ENCODE measurements at places on chromosomes 5 and 9.
A peak's percentile ranks its signal among the peaks of the same experiment; 100 is the strongest.

- no peak for DNase-seq
These were observed 189.1 kb upstream of the ANKRD55 start for GRCh38 chr5:56422076-56422762.

- DNase-seq: no peak
These were observed 153.2 kb upstream of the MAST4 start for GRCh38 chr5:66442951-66443445.

GRCh38 chr9:123997665-123998277, 13.8 kb upstream of the LHX2 start:
- DNase-seq: no peak

- DNase-seq: no peak
These were observed 116.5 kb downstream of the PIK3R1 start for GRCh38 chr5:68332080-68332451.

GRCh38 chr5:126852091-126852571, 75.2 kb downstream of the LMNB1 start:
- DNase-seq: no peak

DNA sequence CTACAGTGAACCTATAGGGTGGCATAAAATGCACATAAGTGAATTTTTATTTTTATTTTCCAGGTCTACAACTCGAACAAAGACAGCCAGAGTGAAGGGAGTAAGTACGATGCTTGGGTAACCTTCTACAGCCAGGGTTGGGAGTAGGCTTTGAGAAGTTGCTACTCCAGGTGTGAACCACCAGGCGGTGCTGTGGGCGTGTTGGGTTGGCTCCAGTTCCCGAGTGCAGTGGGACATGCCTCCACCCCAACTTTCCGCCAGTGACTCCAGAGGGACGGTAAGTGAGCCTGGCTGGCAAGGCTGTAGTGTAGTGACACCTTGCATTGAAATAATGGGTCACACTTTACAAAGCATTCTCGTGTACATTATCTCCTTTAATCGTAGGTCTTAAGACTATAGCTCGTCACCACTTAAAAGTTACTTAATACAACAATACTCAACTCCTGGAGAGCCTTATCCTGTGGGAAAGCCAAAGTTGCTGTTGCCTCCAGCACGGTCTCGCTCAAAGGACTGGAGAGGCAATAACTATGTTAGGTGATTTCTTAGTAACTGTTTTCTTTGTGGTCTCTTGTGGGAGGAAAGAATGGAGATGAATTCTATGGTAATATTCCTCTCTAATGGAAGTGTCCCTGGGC, 244.0 kb downstream of the ARHGAP26 start:
- no peak for DNase-seq

DNA sequence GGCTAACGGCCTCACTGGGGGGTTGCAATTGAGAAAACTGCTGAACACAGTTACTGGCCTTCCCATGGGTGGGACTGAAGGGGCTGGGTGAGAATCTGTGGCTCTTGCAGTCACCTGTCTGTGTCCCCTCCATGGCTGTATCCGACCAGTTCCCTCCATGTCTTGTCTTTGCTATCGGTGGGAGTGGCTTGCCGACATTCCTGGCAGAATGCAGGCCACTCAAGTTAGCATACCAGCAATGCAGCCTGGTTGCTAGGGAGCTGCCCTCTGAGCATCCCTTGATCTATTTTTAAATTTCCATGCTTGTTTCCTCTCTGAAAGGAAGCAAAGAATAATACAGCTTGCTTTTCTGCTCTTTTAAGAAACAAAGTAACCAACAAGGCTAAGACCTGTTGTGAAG, 1509.7 kb upstream of the WWC1 start:
- DNase-seq: no peak

DNA sequence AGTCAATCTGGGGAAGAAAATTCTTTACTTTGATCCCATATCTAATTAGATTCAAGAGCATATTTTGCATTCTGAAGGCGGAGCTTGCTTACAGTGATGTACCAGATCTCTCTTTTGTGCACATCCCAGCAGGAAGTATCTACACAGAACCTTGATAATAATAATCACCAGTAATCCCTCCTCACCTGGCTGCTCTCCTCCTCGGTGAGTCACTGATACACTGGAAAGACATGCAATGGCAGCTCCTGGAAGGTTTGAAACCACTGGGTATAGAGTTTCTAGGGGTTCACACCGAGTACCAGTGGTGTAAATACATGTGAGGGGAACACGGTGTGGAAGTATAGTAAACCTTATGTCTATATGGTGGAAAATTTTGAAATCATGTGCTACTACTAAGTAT, 205.5 kb upstream of the TARS1 start:
- DNase-seq: no peak

DNA sequence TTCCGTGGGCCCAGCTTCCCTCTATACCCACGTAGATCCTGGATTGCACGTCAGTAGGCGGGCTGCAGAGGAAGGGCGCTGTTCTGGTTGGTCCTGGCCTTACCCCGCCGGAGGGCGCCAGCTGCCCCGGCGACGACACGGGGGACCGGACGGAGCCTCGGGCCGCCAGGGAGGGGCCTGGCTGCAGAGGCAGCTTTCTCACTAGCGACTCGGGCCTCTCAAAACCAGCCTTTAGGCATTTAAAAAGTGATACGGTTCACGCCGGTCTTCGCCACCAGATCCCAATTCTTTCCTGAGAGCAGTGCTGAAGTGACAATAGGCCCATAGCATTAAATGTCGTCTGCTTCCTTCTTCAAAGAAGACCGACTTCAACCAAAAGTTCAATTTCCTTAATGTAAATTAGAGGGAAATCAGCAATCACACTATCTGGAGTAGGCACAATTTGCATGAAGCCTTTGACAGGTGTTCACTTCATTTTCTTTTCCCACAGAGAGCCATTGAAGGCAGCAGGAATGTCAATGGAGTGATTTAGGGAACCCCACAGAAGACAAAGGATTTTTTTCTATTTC, 17.6 kb upstream of the UBE2D2 start:
- no peak for DNase-seq

- no peak for DNase-seq
These were observed 137.3 kb downstream of the SEC61B start for GRCh38 chr9:99359336-99359735.

DNA sequence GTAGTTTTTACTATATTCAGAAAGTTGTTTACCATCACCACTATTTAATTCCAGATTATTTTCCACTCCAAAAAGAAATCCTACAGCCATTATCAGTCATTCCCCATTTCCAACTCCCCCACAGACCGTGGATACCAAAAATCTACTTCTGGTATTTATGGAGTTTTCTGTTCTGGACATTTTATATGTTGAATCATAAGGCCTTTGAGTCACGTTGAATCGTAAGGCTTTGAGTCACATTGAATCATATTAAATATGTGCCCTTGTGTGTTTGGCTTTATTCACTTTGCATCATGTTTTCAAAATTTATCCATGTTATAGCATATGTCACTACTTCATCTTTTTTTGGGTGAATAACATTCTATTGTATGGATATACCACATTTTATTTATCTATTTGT, 454.1 kb upstream of the NUDT12 start:
- no peak for DNase-seq

DNA sequence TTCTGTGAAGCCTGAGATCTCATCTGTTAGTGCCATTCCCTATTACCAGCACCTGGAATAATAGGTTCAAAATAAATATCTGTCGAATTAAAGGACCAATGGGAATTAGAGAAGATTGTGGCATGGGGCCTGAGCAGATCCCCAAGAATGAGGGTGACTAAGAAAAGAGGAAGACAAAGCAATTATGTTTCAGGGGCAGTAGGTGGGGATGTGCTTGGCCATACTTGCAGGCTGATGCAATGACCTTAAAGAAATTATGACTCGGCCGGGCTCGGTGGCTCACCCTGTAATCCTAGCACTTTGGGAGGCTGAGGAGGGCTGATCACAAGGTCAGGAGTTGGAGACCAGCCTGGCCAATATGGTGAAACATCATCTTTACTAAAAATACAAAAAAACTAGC, 562.8 kb downstream of the PTPRD start:
- DNase-seq: no peak

GRCh38 chr9:107172979-107173347, 110.1 kb upstream of the RAD23B start:
- no peak for DNase-seq

- no peak for DNase-seq
These were observed 7.9 kb upstream of the KCNMB1 start for GRCh38 chr5:170397059-170397458.

DNA sequence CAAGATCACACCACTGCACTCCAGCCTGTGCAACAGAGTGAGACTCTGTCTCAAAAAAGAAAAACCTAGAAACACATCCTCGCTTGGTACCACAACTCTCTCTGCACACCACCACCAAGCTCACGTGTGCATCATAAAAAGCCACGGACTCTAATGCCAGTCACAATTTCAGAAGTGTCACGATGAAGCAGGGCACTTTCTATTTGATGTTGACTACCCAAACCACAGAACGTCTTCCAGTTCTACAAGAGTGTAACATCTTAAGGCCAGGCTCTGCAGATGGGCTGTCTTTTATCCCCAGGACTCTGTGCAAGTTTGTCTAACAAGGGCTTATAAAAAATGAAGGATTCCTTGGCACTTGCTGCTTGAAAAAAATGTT, 22.9 kb downstream of the GFPT2 start:
- DNase-seq: no peak

GRCh38 chr5:73482383-73483136, 15.7 kb upstream of the BTF3 start:
- no peak for DNase-seq

DNA sequence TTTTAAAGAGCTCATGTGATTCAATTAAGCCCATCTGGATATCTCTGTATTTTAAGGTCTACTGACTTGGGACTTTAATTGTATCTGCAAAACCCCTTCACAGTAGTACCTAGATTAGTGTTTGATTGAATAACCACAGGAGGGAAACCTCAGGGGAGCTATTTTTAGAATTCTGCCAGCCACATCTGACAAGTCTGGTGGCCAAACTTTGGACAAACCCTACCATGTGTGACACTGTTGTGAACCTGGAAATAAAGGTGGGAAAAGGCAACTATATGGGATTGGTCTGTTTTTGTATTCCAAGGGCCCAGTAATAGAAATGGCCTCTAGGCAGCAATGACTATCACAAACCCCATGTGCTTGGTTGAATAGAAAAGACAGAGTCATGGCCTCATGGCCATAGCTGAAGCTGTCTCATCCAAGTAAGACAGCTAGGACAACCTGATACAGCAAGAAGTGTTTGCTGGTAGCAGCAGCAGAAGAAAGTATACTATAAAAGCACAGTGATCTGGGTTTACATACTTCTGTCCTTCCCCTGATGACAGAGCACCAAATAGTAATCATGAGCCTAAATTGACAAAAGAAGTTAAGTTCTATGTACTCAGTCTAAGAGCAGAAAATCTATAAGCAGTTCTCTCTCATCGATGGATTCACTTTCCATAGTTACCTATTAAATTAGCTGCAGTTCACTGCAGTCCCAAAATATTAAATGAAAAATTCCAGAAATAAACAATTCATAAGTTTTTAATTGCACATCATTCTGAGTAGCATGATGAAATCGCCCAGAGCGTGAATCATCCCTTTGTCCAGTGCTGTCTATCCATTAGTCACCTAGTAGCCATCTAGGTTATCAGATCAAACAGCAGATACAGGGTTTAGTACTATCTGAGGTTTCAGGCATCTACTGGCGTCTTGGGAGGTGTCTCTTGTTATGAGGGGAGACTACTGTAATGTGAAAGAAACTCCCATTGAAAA, 189.8 kb downstream of the ARHGAP26 start:
- DNase-seq: no peak

- no peak for DNase-seq
These were observed 155.7 kb downstream of the GLIS3 start for GRCh38 chr9:4143936-4144717.

- DNase-seq: no peak
These were observed 38.9 kb upstream of the FAM174A start for GRCh38 chr5:100496296-100496695.

GRCh38 chr5:151742870-151743294, 15.5 kb downstream of the ATOX1 start:
- peak; percentile 39 for DNase-seq

GRCh38 chr9:6440405-6440804, 27.4 kb downstream of the UHRF2 start:
- no peak for DNase-seq

GRCh38 chr5:77213601-77214000, 3.1 kb downstream of the PDE8B start:
- no peak for DNase-seq

- DNase-seq: no peak
These were observed 596 bp upstream of the FGFR4 start for GRCh38 chr5:177085985-177086653.

- DNase-seq: no peak
These were observed 101.1 kb upstream of the NR4A3 start for GRCh38 chr9:99720455-99721050.

DNA sequence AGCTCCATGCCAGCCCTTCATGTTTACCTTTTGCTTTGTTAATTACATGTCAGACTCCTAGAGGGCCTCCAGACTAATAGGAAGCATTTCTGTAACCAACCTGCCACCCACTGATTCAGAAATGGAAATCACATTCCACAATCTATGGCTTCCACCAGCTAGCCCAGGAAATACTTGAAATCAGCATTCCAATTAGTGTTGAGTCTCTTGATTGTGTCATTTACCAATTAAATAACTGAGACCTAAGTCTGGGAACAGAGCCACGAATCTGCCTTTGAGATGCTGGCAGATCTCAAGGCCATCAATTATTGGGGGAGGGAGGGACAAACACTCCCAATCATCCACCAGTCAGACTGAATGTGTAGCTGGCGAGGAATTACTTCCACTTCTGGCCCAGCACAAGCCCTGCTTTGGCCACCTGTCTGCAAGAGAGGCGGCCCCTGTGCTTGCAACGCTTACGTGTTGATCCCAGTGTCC, 27.4 kb upstream of the SAP30L start:
- DNase-seq: no peak

DNA sequence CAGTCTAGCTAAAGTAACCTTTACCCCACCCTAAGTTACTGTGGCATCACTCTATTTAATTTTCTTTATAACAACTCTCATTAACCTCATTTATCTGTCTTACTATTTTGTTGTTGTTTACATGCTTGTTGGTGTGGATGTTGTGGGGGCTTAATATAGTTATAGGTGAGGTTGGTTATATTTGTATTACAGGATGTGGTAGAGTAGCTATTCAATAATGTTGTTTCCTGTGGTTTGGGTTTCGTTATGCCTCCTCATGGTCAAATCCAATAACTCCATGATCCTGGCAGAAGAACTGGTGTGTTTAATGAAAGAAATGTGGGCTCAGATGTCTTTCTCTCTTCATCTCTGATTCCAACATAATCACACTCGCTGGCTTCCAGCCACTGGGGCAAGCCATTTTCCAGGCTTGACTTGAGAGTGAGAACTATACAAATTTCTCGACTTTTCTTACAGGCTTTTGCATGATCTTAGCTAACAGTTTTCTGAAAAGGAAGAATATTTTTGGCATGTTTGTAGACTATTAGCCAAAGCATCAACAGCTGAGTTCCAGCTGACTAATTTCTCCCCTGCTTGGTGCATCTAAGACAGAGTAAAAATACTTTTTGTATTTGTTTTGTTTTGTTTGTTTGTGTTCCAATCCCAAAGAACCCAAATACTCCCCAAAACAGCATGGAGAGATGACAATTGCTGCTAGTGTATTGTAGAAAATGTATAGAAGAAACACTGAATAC, 303.7 kb upstream of the PAPPA start:
- DNase-seq: no peak

- no peak for DNase-seq
These were observed 443.4 kb downstream of the DTWD2 start for GRCh38 chr5:118544887-118545449.
